ENCODE measurements at places on chromosomes 7 and 10. TPM values are rescaled to one million over a fixed set of nuclear protein-coding genes. Genes with fewer than 3 reads are reported as not detected.

DNA sequence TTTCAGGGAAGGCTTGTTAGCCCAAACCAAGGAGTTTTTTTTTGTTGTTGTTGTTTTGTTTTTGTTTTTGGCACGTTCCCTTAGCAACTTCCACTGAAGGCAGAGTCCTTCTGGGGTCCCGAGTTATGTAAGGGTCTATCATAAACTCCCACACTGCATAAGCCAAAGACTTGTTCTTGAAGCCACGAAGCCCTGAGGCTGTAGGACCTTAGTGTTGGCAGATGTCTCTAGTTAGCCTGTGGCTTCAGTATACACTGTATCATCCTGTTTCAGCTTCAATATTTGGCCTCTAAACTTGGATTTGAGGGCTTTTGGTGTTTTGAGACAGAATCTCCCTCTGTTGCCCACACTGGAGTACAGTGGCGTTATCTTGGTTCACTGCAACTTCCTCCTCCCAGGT lies 13.6 kb downstream of the KPNA7 start:
- H3K4me3 ChIP-seq, result no peak overlapping the region
- no peaks in the 10 kb centered on the region for H3K36me3 ChIP-seq
- no peak overlapping the region for H3K27ac ChIP-seq
- H3K27me3 ChIP-seq, result no peaks in the 10 kb centered on the region

ATOH7 gene
- total RNA-seq, result not detected

DNA sequence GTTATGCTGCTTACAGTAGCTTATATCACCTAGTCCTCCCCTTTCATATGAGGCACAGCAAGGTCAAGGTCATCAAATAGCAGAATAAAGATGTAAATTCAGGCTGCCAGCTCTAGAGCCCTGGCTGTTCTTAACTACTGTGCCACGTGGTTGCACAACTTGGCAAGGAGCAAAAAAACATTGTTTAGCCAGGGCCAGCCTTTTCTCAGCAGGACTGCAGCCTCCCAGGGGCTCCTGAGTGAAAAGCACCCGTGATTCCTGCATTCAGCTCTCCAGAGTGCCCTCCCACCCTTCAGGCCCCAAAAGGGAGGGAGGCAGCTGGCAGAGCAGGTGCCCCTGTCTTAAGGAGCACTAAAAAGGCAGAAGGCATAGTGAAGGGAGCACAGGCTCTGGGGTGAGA lies 31.8 kb upstream of the TM9SF3 start:
- H3K27ac ChIP-seq, result peak overlapping the region; percentile 41
- no peaks in the 10 kb centered on the region for H3K27me3 ChIP-seq
- no peak for DNase-seq
- peaks cover 30% of the 10 kb centered on the region for H3K4me1 ChIP-seq
- no peak overlapping the region for H3K4me3 ChIP-seq
- no peaks in the 10 kb centered on the region for H3K36me3 ChIP-seq

DNA sequence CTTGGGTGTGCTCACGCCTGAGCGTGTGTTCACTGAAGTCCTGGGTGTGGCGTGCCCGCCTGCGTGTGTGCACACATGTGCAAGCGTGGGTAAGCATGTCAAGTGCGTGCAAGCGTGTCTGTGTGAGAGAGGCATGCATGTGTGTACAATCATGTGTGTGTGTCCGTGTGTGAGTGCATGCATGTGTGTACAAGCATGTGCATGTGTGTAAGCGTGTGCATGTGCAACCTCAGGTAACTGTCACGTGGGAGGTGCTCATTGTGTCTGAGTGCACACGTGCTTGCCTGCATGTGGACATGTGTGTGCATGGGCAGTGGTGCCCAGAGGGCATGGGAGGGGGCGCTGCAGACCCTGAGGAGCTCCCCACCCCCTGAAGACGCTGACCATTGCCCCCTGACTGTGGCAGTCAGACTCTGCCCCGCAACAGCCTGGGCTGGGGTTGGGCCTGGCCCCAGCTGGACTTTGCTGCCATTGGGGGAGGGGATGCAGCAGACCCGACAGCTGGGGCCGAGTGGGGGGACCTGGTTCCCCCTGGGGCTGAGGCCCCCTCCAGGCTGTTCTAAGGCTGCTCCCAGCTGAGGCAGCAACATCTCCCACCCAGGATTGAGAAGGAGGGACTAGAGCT lies 88.1 kb downstream of the UNCX start:
- no peak overlapping the region for H3K27ac ChIP-seq
- no peak for DNase-seq
- no peaks in the 10 kb centered on the region for H3K27me3 ChIP-seq
- no peak overlapping the region for H3K4me3 ChIP-seq
- no peaks in the 10 kb centered on the region for H3K36me3 ChIP-seq

GRCh38 chr7:142939226-142939910 lies at the start of gene LLCFC1:
LLCFC1 (plus strand) TSS chr7:142939484; CDS start chr7:142939622, 138 bp downstream.
- no peaks in the 10 kb centered on the region for H3K36me3 ChIP-seq
- H3K27ac ChIP-seq, result no peak within 1 kb of the TSS
- H3K4me3 ChIP-seq, result no peak within 1 kb of the TSS
- H3K27me3 ChIP-seq, result no peaks in the 10 kb centered on the region
- DNase-seq, result no peak

DNA sequence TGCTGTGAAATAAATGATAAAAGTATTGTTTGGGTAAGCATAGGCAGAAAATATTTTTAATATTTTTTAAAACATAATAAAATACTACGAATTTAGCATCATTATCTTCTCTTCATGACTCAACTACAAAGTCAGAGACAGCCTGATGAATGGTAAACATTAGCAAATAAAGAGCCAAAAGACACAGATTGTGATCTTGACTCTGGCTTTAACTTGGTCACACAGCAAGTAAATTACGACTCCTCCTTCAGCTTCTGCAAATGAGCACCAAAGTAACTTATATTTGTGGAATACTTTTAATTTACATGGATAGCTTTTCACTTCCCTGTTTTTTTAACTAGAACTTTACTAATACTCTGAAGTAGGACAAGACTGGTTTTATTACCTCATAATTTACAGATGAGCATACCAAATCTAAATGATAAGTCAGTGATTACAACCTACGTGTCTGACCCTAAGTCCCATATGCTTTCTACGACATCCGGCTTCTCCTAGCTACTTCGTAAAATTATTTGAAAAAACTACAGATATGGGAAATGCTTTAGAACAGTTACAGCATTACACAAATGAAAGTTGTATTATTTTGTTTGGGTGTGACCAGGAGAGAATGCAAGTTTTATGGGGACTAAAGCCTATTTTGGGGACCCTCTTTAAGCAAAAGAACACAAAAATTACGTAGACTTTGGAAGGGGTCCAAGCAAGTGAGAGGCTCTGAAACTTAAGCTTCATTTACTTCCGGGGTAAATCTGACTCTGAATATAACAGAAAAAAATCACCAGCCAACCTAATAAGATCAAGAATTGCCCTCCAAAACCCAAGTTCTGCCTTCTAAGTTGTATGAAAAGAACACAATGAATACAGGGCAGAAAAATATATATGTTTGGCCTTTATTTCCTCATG lies 133.8 kb downstream of the CPEB3 start:
- no peak for DNase-seq
- H3K4me3 ChIP-seq, result no peak overlapping the region
- H3K36me3 ChIP-seq, result no peaks in the 10 kb centered on the region

PIP gene
- total RNA-seq, result not detected

KCNMA1 gene
- total RNA-seq, result 300 TPM

DNA sequence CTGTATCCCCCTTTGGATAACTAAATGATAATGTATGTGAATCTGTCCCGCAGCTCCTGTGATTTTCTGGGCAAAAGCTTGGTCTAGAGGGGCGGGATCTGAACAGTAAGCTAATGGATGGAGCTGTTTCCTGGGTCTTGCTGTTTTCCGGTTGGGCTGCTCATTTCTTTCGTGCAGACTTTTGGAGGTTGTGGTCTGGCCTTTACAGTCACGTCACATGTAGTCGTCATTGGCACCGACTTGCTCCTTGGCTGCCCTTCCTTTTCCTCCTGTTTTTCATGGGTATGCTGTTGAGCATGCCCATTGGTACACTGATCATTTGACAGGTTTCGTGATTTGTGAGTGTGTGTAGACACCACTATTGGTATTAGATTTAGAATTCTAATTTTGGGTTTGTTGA lies 2.0 kb downstream of the FBH1 start:
- H3K27ac ChIP-seq, result no peak overlapping the region
- H3K36me3 ChIP-seq, result peaks cover 21% of the 10 kb centered on the region
- no peak for DNase-seq
- no peaks in the 10 kb centered on the region for H3K27me3 ChIP-seq
- H3K4me3 ChIP-seq, result no peak overlapping the region

- H3K27me3 ChIP-seq, result no peaks in the 10 kb centered on the region
- no peak overlapping the region for H3K4me3 ChIP-seq
- no peaks in the 10 kb centered on the region for H3K36me3 ChIP-seq
- H3K4me1 ChIP-seq, result peaks cover 19% of the 10 kb centered on the region
- DNase-seq, result no peak
Measured at GRCh38 chr10:100183481-100183880, 2.3 kb downstream of the ERLIN1 start.

HOXA7 gene
- total RNA-seq, result 0.46 TPM

TMEM273 gene
- total RNA-seq, result 36.8 TPM

RPA3 gene
- total RNA-seq, result 22.0 TPM

GRCh38 chr7:95621404-95621803 lies 25.1 kb upstream of the PDK4 start:
- no peaks in the 10 kb centered on the region for H3K4me1 ChIP-seq
- no peaks in the 10 kb centered on the region for H3K36me3 ChIP-seq
- no peak overlapping the region for H3K4me3 ChIP-seq
- no peaks in the 10 kb centered on the region for H3K27me3 ChIP-seq

ADAM12 gene
- under 0.01 TPM for total RNA-seq

EGR2 gene
- 1.3 TPM for total RNA-seq

- H3K4me1 ChIP-seq, result peaks cover 13% of the 10 kb centered on the region
- H3K27me3 ChIP-seq, result peaks cover 94% of the 10 kb centered on the region
Measured at GRCh38 chr10:98028168-98028770, 2.2 kb downstream of the CRTAC1 start.

SPDYE18 gene
- 0.32 TPM for total RNA-seq

GRCh38 chr10:102815790-102816549 lies 21.2 kb downstream of the CYP17A1 start:
- peak; percentile 93 for DNase-seq
- H3K4me1 ChIP-seq, result peaks cover 44% of the 10 kb centered on the region
- H3K36me3 ChIP-seq, result peaks cover 31% of the 10 kb centered on the region
- no peaks in the 10 kb centered on the region for H3K27me3 ChIP-seq

GRCh38 chr7:106747804-106748203 lies 86.8 kb upstream of the CCDC71L start:
- peaks cover 4% of the 10 kb centered on the region for H3K4me1 ChIP-seq
- H3K27me3 ChIP-seq, result no peaks in the 10 kb centered on the region
- peak overlapping the region; percentile 40 for H3K27ac ChIP-seq
- no peaks in the 10 kb centered on the region for H3K36me3 ChIP-seq
- peak overlapping the region; percentile 3 for H3K4me3 ChIP-seq
- DNase-seq, result no peak

GRCh38 chr10:110793886-110794285 lies 77.8 kb upstream of the PDCD4 start:
- H3K27ac ChIP-seq, result peak overlapping the region; percentile 67
- no peak overlapping the region for H3K4me3 ChIP-seq
- DNase-seq, result no peak
- peaks cover 16% of the 10 kb centered on the region for H3K36me3 ChIP-seq

AGR2 gene
- total RNA-seq, result not detected

DNA sequence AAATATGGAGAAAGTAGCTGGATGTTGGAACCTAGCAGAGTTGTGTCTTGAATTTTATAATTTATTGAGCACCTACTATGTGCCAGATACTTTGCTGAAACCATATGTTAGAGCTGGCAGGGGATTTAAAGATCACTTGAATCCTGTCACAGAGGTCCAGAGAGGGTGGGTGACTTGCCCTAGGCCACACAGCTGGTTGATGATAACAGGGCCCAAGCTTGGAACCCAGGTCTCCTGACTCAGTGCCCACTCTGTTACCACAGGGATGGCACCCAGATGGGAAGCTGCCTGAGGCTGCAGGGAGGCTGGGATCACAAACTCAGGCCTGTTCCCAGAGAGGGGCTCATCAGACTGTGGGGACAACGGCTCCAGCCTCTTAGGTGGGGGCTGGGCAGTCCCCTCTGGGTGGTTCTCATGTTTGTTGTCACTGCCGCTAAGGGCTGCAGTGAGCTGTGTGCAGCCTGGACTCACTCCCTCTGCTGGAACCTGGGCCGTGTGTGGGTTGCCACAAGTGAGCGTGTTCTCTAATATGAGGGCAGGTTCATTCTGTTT lies 18.6 kb downstream of the GOLGA7B start:
- H3K27me3 ChIP-seq, result no peaks in the 10 kb centered on the region
- no peak overlapping the region for H3K27ac ChIP-seq

GRCh38 chr10:11509036-11509435 lies 102.4 kb downstream of the USP6NL start:
- H3K27me3 ChIP-seq, result no peaks in the 10 kb centered on the region
- no peaks in the 10 kb centered on the region for H3K4me1 ChIP-seq
- no peak overlapping the region for H3K27ac ChIP-seq
- DNase-seq, result no peak
- no peaks in the 10 kb centered on the region for H3K36me3 ChIP-seq

FIGNL1 gene
- total RNA-seq, result 3.9 TPM

MAGI2 gene
- total RNA-seq, result 22.3 TPM

ANKRD61 gene
- not detected for total RNA-seq

All from esophagus muscularis mucosa (tissue), 4 donors.